ENCODE measurements at places on chromosomes 13 and 19.

DNA sequence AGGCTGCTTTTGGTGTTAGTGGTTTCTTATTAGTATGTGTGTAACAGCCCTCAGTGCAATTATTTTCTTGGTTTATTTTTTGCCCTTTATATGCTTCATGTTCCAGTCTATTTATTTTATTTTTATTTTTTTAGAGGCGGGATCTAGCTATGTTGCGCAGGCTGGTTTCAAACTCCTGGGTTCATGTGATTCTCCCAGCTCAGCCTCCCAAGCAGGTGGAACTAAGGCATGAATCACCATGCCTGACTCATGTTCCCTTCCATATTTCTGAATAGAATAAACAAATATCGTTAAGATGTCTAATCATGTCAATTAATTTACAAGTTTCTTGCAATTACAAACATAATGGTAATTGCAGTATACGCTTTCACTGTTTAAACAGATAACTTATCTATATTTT, 11.7 kb downstream of the SKA3 start:
- no peak for DNase-seq

GRCh38 chr13:37531049-37531448, 67.5 kb downstream of the POSTN start:
- no peak for DNase-seq

DNA sequence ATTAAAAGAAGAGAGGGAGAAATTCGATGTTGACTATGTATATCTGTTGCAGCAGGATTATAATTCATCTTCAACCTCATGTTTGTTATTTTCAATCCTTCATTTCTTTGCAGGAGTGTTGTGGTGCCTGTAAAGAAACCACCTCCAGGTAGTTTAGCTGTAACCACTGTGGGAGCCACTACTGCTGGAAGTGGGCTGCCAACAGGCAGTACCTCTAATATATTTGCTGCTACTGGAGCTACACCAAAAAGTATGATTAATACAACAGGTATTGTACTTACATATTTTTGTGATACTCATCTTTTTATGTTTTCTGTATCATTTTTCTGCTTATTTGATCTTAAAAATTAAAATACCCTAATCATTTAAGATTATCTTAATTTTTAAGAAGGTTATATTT, 266.5 kb downstream of the NBEA start:
- no peak for DNase-seq

DNA sequence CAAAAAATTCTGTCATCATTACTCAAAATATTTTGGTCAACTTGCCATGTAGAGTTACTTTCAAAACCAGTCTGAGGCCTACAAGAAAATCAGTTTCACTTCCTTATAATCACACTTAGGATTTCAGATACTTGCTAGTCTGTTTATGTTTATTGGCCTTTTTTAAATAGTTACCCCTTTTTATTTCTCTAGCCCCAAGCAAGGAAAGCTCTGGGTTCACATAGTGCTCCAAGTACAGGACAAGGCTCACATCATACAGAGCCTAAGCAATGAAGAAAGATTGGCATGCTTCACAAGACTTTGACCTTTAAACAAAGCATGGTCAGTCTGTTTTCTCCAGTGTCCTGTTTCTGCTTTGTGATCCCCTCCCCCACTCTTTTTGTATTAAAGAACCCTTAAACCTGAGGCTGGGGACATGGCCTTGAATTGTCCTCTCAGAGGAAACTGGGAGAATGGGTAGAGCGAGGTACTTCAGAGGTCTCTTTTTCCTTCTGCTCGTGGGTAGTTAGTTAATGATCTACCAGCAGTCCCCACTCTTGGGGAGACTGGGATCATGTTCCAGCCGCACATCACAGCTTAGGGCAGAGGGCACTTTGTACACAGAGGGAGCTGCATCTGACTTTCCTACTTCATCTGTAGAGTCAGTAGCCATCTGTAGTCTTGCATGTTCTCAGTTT, 30.7 kb downstream of the CEACAM1 start:
- DNase-seq: no peak

GRCh38 chr19:38928391-38929001, 2.1 kb downstream of the SARS2 start:
- DNase-seq: no peak

GRCh38 chr19:2546128-2547032, 70.5 kb downstream of the GADD45B start:
- no peak for DNase-seq

- DNase-seq: no peak
Observed at GRCh38 chr19:8615813-8616596, 5.5 kb upstream of the ADAMTS10 start.

DNA sequence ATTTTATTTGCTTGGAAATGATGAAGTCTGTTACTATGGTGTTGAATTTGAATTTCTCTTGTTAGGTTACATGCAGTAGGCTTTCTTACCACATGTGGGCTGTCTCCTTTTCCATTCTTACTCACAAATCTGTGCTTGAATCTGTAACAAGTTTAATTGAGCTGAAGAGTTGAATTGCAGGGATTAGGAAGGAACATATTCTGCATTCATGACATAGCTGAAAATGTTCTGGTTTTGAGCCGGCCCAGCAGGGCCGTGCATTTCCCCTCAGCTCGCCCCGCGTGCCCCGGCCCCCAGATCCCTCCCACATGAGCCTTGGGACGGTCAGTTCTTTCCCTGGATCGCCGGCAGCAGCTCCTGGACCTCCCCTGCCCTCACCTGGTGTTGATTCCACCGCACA, 28.1 kb downstream of the TFDP1 start:
- DNase-seq: no peak

DNA sequence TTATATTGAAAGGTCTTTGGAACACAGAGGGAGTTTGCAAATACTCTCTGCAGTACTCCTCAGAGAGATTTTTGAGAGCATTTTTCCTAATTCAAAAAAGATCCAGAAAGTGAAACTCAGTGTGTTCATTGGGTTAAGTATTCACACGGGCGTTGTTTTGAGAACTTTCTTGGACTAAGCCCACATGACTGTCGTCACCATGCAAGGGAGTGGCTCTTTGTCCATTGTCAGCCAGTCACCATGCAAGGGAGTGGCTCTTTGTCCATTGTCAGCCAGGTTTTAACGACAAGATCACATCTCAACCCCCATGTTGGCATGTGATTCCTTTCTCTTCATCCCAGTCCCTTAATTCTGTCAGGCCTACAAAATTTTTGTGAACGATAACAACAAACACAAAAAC, 81.2 kb upstream of the STK24 start:
- no peak for DNase-seq
